ENCODE measurements at places on chromosomes 11 and 22. TPM values are rescaled to one million over a fixed set of nuclear protein-coding genes. Genes with fewer than 3 reads are reported as not detected.

The SYCE3 gene
- not detected for polyA plus RNA-seq

The GDPD4 gene
- polyA plus RNA-seq: not detected

- DNase-seq: no peak
These were observed 22.9 kb upstream of the CARD18 start for GRCh38 chr11:105162506-105162905.

GRCh38 chr11:35009944-35010342 is 93.5 kb downstream of the PDHX start:
- no peak for DNase-seq

- no peak for DNase-seq
These were observed 189.0 kb upstream of the MPPED2 start for GRCh38 chr11:30775233-30775522.

GRCh38 chr22:20116376-20116950 is 559 bp downstream of the RANBP1 start:
- no peak for DNase-seq
